ENCODE measurements at places on chromosomes 7 and 10. TPM values are rescaled to one million over a fixed set of nuclear protein-coding genes. Genes with fewer than 3 reads are reported as not detected.
A peak's percentile ranks its signal among the peaks of the same experiment; 100 is the strongest.

The CPEB3 gene
- total RNA-seq = 2.1 TPM

GRCh38 chr10:561721-562120 is 127.7 kb downstream of the DIP2C start:
- no peak for DNase-seq

- no peak for DNase-seq
Observed at GRCh38 chr10:44923611-44924010, 12.5 kb downstream of the TMEM72 start.

DNA sequence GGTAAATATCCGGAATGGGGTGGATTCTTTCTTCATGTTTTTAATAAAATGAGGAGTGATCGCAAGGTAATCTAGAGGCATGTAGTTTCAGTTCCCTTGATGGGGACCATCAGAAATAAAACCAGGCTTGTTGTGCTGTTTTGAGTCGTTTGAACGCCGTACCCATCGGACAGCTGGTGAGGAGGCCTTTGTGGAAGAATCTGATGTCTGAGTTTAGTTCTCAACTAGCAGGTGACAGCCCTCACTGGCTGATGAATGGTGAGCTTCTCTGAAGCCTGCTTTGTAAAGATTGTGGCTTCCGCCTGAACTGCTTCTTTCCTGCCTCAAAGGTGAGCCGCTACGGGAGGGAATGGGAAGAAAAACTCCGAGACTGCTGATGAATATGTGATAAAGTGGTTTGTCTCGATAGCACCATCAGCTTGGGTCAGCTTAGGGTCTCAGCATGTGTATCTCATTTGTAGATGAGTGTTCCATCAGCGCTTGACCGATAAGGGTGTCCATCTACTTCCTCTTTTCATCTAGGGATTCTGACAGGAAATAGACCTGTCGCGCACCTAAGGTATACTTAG is 977 bp downstream of the TMEM248 start:
- peak; percentile 22 for DNase-seq

- DNase-seq = no peak
Observed at GRCh38 chr7:20216406-20217036, 663 bp downstream of the MACC1 start.

DNA sequence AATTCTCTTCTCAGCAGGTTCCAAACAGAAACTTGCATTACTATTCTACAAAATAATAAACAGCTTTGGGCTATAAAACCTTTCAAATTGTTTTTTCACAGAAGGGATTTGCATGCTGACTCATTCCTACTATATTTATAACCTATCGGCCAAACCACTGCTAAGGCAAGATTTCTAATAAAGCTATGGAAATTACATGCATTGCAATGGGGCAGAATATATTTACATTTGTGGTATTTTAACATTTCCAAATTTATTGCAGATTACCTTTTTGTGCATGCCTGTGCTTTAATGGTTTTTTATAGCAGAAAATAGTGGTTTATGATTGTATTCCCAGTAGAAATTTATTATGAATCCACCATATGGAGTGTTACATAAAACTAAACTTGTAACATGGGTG is 69.0 kb upstream of the NPVF start:
- DNase-seq = no peak

DNA sequence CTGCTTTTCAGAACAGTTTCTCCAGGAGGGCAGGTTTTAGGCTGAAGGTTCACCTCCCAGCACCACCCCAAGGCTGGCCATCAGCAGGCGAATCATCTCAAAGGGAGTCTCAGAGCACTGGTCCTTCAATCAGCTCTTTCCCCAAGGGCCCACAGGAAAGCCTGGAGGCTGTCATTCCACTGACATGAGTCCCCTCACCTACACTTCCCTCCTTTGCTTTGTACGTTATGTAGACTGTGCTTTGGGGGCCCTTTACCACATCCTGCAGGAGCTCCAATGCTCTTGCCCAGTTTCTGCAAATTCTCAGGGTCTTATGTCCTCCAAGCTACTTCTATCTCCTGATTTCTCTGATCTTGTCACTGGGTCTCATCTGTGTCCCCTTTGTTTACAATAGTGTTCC is 15.4 kb downstream of the WDFY4 start:
- DNase-seq = no peak

- DNase-seq = no peak
Observed at GRCh38 chr10:43078986-43079273, 2.1 kb downstream of the RET start.

DNA sequence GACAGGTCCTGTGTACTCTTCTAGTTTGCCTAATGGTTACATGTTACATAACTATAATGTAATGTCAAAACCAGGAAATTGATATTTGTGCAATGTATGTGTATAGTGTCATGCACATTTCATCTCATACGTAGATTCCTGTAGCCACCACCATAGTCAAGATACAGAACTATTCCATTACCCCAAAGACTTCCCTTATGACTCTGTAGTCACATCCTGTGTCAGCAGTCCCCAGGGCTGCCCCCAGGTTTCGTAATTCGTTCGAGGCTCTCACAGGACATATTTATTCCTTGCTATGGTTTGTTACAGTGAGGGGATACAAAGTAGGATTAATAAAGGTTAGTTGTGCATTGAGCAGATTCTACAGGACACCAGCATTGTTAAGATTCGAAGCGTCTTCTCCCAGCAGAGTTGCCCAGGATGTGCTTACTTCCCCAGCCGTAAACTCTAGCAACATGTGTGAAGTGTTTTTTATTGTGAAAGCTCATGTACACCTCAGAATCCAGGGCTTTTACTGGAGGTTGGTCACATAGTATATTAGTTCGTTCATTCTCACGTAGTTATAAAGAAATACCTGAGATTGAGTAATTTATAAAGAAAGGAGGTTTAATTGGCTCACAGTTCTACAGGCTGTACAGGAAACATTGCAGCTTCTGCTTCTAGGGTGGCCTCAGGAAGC is 18.6 kb downstream of the RABGEF1 start:
- no peak for DNase-seq

- no peak for DNase-seq
Observed at GRCh38 chr10:2887391-2888070, 179.8 kb upstream of the PFKP start.

GRCh38 chr10:62861507-62861906 is 45.3 kb upstream of the EGR2 start:
- DNase-seq = no peak

The MMP21 gene
- not detected for total RNA-seq

DNA sequence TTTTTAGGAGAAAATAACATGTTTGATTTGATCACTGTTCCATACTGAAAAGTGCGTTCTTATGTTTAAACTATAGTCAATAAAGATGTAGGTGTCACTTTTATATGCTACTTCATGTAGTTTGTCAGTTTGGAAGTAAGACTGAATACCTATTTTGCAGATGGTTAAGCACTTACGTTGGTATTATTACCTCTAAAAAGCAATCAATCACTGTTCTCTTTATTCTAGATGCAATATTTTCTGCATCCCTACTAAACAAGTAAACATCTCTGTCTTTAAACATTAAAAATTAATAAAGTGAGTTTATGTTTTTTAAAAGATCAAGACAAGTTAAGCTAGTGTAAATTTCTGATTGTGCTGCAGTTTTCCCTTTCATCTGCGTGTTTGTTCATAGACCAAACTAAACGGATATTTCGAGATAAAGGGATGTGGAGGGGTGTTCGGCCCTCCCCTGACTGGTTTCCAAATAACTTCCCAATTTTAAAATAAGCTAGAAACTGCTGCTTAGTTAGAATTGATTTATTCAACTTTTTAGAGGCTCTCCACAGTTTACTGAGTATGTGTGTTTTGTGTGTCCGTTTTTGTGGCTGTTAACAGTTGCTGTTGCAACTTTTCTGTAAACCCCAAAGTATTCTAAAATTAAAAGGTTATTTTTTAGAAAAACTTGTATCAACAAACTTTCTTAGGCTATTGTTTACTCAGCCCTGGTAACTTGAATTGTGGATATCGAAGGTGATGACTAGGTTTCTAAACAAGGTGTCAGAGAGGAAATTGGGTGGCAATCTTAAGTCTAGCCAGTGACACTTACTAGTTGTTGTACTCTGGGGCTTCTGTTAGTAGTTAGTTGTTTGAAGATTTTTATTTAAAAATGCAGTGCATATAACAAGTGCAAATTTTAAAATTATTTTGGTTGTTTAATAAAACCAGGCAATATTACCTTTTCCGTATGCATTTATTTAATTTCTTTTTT is 974 bp downstream of the KIF11 start:
- DNase-seq = no peak

The RALA gene
- 33.0 TPM for total RNA-seq

GRCh38 chr7:148395352-148395811 is 195.2 kb upstream of the C7orf33 start:
- no peak for DNase-seq

The VWDE gene
- total RNA-seq = 0.71 TPM

DNA sequence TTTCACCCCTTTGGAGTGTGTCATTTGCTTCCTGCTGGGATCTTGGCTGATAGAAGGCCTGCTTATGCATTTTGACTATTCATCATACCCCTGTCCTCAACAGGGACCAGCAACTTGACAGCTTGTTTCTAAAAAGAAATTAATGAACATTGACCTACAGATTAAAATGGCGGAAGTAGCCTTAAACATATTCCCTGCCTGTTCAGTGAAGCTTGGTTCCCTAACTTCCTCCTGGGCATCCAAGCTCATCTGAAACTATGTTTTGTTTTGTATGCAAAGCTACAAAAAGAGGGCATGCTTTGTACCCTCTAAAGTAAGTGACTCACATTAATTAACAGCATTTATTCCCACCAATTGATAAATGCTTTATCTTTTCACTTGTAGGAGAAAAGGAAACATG is 26.8 kb upstream of the CDK14 start:
- DNase-seq = no peak

DNA sequence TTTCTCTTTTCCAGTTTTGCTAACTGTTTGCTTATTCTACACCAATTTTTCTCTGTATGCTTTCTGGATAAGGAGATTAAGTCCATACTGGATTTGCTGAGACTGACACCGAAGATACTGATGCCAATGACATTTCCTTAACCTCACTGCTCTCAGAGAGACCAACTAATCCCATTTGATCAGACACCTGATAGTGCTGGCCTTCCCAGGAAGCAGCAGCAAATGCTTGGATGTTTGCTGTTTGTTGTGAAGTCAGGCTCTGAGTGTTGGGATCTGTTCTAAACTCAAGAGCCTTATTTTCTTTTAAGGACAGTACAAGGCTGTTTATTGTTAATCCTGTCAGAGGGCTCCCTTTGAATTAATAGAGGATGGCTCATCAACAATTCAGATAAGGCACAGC is 143.3 kb downstream of the ANK3 start:
- DNase-seq = no peak

The MSMB gene
- not detected for total RNA-seq
